ENCODE measurements at places on chromosomes 7 and 10.

GRCh38 chr10:132707776-132708171, 78.2 kb downstream of the NKX6-2 start:
- DNase-seq: no peak

DNA sequence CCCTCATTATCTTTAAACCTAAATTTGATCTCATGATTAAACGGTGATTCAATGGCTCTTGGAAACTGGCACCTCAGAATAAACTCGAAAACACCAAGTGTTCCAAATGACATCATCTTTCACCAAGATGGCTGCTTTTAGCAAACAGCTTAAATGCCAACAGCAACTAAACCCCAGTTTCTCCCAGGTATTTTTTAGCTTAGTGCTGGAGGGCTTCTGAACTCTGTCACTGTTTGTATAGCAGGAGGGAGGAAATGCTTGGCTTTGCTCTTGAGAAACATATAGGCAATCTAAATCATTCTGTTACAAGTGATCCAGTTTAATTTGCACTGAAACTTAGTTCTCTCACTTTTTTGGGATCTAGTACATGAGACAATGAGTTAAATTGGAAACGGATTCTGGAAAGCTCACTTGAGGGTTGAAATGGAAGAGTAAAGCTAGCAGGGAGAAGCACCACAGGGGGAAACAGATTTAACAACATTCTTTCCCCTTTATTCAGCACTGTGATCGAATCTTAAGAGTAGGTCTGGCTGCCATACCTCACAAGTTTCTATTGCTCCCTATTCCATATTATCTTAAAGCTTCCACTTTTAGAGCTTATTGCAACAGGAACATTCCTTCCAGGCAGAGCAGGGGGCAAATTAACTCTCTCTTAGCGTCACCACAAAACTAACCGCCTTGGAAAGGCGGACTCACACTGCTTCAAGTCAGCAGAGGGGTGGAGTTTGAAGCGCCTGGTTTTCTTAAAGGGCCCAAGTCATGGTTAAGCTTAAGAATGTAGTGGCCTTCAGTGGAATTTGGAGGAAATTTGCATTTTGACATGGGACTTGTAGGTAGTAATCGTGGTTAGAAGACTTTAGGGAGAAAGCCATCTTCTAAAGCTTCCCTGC, 1.8 kb upstream of the CCDC6 start:
- DNase-seq: peak; percentile 17

DNA sequence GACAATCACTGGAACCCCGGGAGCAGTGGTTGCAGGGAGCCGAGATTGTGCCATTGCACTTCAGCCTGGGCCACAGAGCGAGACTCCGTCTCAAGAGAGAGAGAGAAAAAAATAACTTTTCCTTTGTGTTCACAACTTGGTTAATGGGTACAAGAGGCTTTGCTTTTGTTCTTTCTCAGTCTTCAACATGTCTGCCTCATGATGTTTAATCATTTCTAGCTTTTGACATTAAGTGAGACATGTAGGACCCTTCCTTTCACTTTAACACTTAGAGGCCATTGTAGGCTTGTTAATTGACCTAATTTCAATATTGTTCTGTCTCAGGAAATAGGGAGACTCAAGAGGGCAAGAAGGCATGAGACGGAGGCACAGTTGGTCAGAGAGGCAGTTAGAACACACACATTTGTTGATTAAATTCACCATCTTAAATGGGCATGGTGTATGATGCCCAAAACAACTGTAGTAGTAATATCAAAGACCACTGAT, 9.3 kb upstream of the CRCP start:
- DNase-seq: no peak

DNA sequence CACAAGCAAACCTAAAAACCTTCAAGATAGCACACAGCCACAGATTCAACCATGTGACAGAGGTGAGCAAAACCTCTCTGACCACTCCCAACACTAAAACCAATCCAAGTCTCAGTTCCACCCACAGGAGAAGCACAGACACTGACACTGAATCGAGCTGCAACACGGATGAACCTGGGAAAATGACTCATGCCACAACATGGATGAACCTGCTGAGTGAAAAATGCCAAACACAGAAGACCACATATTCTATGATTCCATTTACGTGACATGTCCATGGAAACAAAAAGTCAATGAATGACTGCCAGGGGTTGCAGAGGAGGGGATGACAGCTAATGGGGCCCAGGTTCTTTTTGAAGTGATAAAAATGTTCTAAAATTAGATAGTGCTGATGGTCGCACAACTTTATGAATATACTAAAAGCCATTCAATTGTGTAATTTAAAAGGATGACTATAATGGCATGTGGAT, 22.0 kb downstream of the CYTH3 start:
- no peak for DNase-seq

GRCh38 chr10:27504007-27504807, at the start of gene RAB18:
TSS of gene RAB18 (plus strand) at chr10:27504304. CDS start at chr10:27504370, 66 bp downstream.
- DNase-seq: peak; percentile 96

DNA sequence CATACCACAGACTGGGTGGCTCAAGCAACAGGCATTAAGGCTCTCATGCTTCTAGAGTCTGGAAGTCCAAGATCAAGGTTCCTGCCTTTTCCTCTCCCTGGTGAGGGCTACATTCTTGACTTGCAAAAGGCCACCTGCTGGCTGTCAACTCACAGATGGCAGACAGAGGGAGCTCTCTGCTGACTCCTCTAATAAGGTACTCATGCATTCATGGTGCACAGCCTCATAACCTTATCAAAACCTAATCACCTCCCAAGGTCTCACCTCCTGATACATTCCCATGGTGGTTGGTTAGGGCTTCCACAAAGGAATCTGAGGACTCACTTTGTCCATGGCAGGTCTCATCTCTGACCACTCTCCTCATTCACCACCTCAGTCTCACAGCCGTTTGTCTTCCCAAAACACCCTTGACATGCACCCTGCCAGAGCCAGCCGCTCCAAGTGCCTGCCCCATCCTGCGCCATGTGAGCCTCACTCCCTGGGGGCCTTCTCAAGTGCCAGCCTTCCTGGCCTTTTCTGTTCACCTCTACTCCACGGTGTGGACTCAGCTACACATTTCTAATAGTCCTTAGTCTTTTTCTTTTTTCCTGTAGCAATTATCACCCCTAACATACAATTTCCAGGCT, 400.3 kb upstream of the ADARB2 start:
- DNase-seq: no peak

GRCh38 chr10:69146759-69147158, 22.8 kb downstream of the VPS26A start:
- DNase-seq: no peak

DNA sequence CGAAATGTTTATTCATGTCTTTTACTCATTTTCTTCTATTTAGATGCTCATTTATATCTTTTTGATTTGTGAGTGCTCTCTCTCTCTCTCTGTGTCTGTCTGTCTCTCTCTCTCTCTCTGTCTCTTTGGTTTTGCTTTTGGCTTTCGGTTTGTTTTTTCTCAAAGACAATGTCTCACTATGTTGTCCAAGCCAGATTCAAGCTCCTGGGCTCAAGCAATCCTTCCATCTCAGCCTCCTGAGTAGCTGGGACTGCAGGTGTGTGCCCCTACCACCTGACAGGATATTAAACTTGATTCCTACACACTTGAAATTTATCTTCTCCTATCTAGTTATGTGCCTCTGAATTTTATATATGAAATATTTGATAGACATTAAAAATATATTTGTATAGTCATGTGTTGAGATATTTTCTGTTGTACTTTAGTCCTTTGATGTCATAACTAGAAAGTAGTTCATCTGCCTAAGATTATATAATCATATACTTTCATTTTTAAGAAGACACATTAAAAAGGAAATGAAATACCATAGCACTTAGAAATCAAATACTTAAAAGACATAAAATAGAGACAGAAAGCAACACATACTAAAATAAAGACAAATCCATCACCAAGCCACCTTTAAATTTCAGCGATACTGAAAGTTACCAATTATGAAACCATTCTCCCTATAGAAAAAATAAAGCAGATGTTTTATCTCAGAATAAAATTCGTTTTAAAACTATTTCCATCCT, 68.1 kb upstream of the SFMBT2 start:
- no peak for DNase-seq

- DNase-seq: no peak
Measured at GRCh38 chr10:112366992-112367391, 6.9 kb upstream of the ACSL5 start.

DNA sequence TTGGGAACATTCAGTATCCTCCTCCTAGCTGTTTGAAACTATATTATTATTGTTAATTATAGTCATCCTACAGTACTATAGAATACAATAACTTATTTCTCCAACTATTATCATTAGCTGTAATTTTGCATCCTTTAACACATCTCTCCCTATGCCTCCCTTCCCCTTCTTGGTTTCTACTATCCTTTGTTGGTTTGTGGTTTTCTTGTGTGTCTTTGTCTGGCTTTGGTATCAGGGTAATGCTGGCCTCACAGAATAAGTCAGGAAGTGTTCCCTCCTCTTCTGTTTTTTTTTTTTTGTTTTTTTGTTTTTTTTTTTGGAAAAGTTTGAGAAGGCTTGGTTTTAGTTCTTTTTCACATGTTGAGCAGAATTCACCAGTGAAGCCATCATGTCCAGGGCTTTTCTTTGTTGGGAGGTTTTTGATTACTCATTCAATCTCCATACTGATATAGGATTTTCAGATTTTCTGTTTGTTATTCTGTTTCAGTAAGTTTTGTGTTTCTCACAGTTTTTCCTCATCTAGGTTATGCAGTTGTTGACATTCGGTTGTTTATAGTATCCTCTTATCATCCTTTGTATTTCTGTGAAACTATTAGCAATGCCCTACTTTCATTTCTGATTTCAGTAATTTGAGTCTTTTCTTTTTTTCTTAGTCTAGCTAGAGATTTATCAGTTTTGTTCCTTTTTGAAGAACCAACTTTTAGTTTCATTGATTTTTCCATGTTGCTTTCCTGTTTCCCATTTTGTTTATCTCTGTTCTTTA, 21.6 kb downstream of the C1GALT1 start:
- no peak for DNase-seq

DNA sequence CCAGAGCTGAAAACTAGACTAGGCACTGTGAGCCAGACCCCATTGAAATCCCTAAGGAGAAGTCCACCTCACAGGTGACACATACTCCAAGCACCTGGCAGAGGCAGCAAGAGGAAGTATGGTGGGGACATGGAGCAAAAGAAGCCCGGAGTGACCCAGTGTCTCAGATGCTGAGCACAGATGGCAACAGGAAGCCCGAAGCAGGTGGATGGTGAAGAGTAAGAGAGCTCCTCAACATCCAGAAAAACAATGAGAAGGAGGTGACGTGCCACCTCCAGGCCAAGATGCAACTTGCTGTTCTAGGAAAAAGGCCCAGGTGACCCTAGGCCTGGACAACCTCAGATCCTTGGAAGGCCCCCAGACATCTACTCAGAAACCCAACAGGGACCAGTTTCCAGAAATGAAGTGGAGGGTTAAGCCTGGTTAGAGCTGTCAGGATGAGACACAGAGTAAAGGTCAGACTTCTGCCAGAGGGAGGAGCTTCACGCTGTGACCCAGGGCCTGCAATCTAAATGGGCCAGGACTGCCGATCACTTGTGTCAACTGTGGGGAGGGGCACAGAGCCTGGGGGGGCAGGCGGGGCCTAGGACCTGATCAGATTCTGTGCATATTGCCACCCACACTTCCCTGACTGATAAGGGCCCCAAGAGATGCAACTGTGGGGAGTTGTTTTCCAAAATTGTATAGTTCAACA, 2.4 kb upstream of the COBL start:
- no peak for DNase-seq

- no peak for DNase-seq
Measured at GRCh38 chr10:36465604-36466379, 659.6 kb upstream of the ANKRD30A start.

DNA sequence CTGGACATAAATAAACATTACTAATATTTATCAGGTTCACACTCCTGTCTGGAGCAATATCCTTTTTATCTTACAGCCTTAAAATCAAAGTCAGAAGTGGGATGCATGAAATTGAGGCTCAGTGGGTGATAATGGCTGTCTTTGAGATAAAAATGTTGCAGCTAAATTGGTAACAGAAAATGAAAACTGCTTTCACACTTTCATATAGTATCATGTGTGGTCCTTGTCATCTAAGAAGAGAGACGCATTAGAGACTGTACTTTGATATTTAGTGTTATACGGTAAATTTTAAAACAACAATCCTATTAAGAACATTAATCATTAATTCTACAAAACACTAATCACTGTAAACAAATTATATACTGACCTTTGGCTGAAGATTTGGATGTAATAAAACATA, 235.2 kb upstream of the HGF start:
- DNase-seq: no peak

GRCh38 chr7:114919587-114919986, 2.3 kb upstream of the MDFIC start:
- no peak for DNase-seq

GRCh38 chr10:118107040-118107439, 60.3 kb upstream of the RAB11FIP2 start:
- DNase-seq: no peak

DNA sequence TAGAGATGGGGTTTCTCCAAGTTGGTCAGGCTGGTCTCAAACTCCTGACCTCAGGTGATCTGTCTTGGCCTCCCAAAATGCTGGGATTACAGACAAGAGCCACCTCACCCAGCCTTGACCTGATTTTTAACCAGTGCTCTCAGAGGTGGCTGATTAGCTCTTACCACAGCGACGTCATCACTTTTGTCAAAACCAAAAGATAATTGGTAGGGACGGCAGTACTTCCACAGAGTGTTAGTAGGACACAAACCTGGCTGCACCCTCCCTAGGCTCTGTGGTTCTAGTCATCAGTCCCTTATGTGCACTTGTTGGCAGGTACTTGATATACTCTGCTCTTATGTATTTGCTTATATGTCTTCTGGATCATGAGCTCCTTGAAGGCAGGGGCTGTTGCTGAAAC, 74.0 kb downstream of the GPR141 start:
- no peak for DNase-seq

DNA sequence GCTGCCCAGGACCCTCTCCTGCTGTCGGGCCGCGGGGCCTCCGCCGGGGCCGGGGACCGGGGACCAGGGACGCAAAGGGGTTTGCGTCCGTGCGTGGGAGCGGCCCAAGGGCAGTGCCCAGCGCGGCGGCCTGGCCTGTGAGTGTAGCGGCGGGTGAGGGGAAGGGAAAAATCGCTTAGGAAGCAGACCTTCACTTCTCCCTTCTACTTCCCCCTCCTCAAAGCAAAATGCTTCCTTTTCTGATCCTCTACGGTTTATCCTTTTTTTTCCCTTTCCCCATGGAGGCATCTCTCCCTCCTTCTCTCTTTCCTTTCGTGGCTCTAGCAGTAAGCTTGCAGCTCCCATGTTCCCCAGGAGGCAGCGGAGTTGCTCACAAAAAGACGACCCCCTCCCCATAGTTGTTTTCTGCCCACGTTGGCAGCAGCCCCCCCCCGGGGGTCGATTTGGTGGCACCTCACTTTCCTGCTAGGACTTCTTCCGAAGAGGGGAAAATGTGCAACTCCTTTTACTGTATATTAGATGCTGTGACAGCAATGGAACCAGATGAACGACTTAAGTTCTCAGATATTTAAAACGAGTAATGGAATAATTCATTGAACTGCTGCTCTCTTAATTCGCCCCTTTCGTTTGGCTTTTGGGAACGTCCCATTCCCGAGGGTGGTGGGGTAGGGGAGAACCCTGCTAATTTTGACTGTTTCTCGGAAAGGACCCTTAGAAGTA, 724 bp downstream of the CAPZA2 start:
- no peak for DNase-seq

Measured in stimulated activated CD8-positive, alpha-beta memory T cell treated with anti-CD3 and anti-CD28 coated beads, Interleukin-2, amount 100 ng/mL, for 1 hour (primary cell).